ENCODE measurements at places on chromosomes 3 and 15.
A peak's percentile ranks its signal among the peaks of the same experiment; 100 is the strongest.

- no peak for DNase-seq
Measured at GRCh38 chr15:83114856-83115255, 7.4 kb downstream of the TM6SF1 start.

- no peak for DNase-seq
Measured at GRCh38 chr3:45976191-45977091, 19.2 kb downstream of the FYCO1 start.

DNA sequence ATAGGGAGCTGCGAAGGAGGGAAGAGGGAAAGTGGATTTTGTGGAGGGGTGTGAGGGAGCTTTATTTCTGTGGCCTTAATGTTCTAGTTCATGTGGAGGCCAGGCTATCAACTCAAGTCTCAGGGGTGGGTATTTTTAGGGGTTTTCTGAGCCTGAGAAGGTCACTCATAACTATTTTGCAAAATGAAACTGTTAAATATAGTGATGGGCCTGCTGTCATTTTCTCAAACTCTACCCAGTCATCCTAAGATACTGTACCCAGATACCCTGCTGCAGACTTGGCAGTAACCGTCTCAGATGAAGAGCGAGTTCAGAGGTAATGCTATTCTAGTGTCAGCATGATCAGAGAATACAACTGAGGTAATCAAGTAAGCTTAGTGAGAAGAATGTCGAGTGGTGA, 545.0 kb upstream of the TBL1XR1 start:
- no peak for DNase-seq

- no peak for DNase-seq
Measured at GRCh38 chr3:74054566-74054965, 429.8 kb upstream of the PDZRN3 start.

DNA sequence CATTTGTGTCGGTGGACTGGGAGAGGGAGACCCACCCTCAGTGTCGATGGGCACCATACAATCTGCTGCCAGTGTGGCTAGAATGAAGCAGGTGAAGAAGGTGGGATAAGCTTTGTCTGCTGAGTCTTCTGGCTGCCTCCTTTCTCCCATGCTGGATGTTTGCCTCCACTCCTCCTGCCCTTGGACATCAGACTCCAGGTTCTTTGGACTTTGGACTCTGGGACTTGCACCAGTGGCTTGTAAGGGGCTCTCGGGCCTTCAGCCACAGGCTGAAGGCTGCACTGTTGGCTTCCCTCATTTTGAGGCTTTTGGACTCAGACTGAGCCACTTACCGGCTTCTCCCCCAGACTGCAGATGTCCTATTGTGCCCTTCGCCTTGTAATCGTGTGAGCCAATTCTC, 23.6 kb upstream of the OSBPL11 start:
- no peak for DNase-seq

- DNase-seq = peak; percentile 85
Measured at GRCh38 chr3:77320514-77320913, 280.6 kb downstream of the ROBO2 start.

- DNase-seq = peak; percentile 33
Measured at GRCh38 chr15:72991026-72991425, 61.2 kb upstream of the NEO1 start.

DNA sequence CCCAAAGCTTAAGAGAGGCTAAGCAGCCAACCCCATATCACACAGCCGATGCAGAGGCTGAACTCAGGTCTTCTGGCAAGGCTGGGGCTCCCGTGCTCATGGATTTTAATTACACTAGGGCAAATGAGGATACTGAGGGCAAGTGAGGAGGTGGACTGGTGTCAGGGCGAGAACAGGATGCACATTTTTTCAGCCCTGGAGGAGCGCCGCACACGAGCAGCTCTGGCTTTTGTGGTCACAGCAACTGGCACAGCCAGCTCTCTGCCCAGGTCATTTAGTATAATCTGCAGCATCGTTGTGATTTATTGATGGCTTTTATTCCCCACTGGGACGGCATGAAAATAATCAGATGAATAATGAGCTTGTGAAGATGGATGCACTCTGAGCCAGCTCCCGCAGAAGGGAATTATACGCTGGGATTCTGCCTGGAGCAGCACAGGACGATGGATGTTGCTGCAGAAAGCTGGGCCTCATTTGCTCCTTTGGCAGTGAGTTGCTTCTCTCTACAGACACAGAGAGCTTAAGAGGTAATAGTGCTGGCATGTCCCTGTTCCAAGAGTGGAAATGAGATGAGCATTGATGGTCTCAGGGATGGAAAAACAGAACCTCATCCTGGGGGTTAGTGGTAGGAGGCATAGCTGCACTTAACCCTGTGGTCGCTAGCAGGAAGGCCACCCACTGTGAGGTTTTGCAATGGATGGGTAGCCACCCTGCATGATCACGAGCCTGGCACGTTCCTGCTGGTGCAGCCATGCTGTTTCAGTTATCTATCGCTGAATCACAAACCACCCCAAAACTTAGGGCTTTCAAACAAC, 135.4 kb downstream of the UACA start:
- peak; percentile 86 for DNase-seq

DNA sequence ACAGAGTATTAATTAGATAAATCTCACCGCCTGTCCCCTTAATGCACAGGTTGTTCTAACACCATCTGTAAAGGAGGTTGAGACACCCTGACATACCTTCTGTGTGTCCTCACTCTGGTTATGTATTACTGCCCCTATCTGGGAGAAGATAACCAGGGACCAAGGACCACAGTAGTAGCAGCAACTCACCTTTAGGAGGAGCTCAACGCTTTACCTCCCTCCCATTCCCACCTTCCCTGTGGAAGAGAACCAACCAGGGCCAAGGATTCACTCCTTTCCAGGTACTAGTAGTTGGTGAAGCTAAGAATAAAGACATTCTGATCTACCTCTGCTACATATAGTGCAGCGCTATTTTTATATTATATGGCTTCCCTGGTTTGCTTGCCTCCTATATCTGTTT, 232.6 kb downstream of the MEX3B start:
- peak; percentile 47 for DNase-seq

DNA sequence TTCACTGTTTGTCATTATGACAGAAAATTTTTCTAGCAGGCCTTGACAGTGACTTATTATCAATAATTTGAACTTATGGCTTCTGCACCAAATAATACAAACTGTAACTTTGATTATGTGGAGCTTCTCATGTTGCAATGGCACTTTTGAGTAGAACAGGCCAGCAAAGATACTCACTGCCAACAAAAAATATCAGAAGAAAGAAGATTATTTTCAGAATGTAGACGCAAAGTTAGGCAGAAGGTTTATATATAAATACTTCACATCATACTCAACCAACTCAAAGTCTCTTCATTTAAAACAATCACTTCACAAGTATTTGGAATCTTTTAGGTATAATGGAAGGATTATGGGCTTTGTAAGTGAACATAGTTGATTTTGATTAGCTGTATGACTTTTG, 893.0 kb downstream of the ROBO2 start:
- no peak for DNase-seq

DNA sequence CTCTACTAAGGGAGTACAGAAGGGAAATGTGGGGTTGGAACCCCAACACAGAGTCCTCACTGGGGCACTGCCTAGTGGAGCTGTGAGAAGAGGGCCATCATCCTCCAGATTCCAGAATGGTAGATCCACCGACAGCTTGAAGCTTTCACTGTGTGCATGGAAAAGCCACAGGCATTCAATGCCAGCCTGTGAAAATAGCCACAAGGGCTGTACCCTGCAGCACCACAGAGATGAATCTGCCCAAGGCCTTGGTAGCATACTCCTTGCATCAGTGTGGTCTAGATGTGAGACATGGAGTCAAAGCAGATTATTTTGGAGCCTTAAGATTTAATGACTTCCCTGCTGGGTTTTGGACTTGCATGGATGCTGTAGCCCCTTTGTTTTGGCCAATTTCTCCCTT, 39.3 kb upstream of the KCNMB2 start:
- DNase-seq = no peak

DNA sequence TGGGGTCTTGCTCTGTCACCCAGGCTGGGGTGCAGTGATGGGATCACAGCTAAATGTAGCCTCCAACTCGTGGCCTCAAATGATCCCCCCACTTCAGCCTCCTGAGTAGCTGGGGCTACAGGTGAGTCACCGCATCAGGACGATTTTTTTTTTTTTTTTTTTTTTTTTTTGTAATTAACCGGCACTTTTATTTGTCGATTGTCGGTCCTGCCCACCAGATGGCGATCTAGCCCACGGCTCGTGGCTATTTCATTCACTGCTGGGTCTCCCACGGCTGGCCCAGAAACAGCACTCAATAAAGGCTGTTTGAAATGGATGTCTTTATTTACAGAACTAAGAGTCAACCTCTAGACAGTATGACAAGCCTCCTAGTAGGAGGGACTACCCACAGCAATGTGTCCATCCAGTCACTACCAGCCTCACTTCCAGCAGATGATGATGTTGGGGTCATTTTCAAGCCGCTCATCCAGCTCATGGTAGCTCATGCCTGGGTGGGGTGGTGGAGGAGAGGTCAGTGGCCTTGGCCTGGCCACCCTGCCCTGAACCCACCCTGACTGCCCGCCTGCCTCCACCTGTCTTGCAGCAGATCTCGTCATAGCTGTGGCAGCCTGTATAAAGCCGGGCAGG, 1.8 kb upstream of the ZMYND10 start:
- DNase-seq = peak; percentile 81

- peak; percentile 19 for DNase-seq
Measured at GRCh38 chr15:75671730-75672602, 24.3 kb downstream of the SNX33 start.

- no peak for DNase-seq
Measured at GRCh38 chr3:127221446-127222035, 28.6 kb downstream of the PRR23E start.

- no peak for DNase-seq
Measured at GRCh38 chr15:69675731-69676130, 223.1 kb downstream of the RPLP1 start.

GRCh38 chr3:2897821-2898220, 212.4 kb downstream of the IL5RA start:
- no peak for DNase-seq

GRCh38 chr15:99057697-99058420, 47.0 kb upstream of the SYNM start:
- DNase-seq = no peak

- no peak for DNase-seq
Measured at GRCh38 chr15:52674831-52675230, 4.4 kb downstream of the ATOSA start.

- peak; percentile 23 for DNase-seq
Measured at GRCh38 chr3:28295898-28296490, 52.5 kb upstream of the ZCWPW2 start.

DNA sequence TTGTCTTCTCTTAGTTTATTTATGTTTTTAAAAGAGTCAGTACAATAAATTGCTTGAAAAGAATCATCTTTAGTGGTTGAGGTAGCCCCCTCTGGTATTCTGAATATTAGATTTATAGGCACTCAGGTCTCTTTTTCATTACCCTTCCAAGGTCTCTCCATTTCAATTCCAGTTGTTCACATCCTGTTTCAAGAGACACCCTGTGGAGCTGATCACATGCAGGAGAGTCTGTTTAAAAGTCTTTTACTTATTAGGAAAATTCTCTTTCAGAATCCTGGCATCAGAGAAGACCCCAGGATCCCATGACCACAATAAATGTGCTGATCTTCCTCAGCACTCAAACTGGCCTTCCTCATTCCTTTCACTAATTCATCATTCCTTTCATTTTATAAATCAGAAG, 195.7 kb downstream of the ZIC4 start:
- DNase-seq = peak; percentile 60

GRCh38 chr3:25046911-25047771, 380.9 kb upstream of the RARB start:
- DNase-seq = peak; percentile 56

DNA sequence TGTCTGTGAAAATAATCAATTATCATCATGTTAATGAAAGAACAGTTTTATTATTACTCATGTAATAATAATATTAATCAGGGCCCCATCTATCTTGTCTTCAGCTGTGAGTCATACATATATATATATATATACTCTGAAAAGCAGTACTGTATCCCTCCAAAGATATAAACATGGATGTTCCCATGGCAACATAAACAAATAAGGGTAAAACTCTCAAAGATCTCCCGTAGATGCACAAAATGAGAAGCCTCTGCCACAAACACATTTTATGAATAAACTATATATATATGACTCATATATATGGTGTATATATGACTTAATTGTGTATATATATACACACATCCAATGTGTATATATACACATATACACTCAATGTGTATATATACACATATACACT, 163.8 kb upstream of the ARHGEF26 start:
- no peak for DNase-seq

- DNase-seq = no peak
Measured at GRCh38 chr3:170038434-170039110, 777 bp downstream of the GPR160 start.

- DNase-seq = no peak
Measured at GRCh38 chr3:156425651-156426050, 129.3 kb downstream of the SSR3 start.

- no peak for DNase-seq
Measured at GRCh38 chr3:12998648-12999047, 74.6 kb downstream of the IQSEC1 start.

DNA sequence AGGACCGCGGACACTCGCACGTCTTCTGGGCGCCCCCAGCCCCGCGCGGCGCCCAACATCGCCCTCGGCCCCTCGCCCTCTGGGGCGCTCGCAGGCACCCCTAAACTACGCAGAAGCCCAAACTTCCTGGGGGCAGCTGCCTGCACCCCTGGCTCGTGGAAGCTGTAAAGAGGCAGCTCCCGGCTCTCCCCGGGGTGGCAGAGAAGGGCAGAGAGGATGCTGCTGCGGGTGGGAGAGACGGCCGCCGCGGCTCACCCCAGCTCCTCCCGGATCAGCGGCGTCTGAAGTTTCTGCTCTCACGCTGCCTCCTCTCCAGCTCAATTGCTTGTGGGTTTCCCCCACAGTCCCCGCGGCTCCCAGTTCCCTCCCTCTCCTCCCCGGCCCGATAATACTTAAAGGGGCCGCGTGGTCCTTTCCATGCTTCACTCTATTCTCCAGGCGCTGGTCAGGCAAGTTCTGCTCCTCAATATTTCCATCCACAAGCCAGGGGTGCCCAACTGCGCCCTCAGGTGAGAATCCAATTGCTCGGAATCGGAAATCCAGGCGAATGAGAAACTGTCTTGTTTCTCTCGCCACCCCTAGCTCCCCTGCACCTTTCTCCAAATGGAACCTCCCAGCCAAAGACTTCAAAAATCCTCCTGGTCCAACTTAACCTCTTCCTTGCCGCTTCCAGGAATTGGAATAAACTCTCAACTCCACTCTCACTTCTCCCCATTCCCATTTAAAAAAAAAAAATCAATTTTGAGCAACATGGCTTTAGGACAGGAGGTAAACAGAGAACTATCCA, 748.5 kb downstream of the ROBO1 start:
- peak; percentile 97 for DNase-seq

DNA sequence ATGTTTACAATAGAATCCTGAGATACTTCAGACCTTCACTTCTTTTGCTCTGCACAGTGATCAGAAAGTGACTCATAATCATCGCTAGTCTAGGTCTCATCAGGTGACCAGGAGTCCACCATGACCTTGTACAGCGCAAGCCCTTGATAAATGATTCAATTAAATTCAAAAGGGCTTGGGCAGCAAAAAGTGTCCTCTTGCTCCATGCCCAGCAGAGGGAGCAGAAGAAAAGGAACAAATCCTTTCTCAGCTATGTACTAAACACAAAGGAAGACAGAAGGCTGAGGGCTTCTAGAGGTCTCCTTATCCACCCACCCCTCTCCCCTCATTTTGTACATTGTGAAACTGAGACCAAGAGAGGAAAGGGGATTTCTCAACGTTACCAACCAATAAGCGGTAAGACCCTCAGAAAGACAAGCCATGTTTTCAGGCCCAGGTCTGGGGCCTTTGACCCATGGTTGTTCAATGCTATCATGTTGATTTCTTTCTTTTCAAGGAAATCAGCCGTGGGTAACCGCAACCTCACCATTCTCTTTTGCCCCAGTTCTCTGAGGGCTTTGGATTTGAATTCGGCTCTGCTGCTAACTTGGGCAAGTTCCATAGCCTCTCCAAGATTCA, 74.8 kb downstream of the AQP9 start:
- peak; percentile 76 for DNase-seq

GRCh38 chr3:49471856-49472495, 1.9 kb downstream of the DAG1 start:
- no peak for DNase-seq

Data from choroid plexus epithelial cell (primary cell).